ENCODE measurements at places on chromosomes 2 and 18. TPM values are rescaled to one million over a fixed set of nuclear protein-coding genes. Genes with fewer than 3 reads are reported as not detected.
A peak's percentile ranks its signal among the peaks of the same experiment; 100 is the strongest.

Gene CD8A
- total RNA-seq: 91.2 TPM

Gene ANKRD30B
- total RNA-seq: not detected

Gene ADAM23
- 0.86 TPM for total RNA-seq

- H3K4me1 ChIP-seq: peaks cover 56% of the 10 kb centered on the region
- peak; percentile 38 for DNase-seq
- no peak overlapping the region for H3K27ac ChIP-seq
- H3K4me3 ChIP-seq: no peak overlapping the region
- H3K36me3 ChIP-seq: peaks cover 24% of the 10 kb centered on the region
- no peaks in the 10 kb centered on the region for H3K27me3 ChIP-seq
These were observed 38.9 kb downstream of the ZNF516 start for GRCh38 chr18:76456018-76456750.

Gene EML4
- 126 TPM for total RNA-seq

DNA sequence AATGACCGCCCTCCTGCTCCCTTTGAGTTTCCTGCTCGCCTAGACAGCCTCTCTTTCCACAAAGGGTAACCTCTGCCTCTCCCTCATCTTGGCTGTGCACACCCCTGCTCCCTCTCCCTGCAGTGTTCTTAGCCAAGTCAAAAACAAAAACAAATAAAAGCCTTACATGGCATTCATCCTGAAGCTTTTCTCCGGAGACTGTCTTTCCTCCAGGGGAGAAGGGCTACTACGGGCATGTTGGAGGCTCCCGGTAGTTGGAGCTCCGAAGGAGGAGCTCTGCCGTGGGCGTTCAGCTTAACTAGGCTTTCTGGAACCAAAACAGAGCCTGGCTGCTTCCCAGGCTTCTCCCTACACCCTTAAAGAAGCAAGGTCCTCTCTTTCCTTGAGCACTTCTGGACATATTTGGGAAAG lies 104.2 kb downstream of the TPGS2 start:
- H3K36me3 ChIP-seq: no peaks in the 10 kb centered on the region
- H3K27me3 ChIP-seq: no peaks in the 10 kb centered on the region
- H3K27ac ChIP-seq: no peak overlapping the region
- DNase-seq: no peak

DNA sequence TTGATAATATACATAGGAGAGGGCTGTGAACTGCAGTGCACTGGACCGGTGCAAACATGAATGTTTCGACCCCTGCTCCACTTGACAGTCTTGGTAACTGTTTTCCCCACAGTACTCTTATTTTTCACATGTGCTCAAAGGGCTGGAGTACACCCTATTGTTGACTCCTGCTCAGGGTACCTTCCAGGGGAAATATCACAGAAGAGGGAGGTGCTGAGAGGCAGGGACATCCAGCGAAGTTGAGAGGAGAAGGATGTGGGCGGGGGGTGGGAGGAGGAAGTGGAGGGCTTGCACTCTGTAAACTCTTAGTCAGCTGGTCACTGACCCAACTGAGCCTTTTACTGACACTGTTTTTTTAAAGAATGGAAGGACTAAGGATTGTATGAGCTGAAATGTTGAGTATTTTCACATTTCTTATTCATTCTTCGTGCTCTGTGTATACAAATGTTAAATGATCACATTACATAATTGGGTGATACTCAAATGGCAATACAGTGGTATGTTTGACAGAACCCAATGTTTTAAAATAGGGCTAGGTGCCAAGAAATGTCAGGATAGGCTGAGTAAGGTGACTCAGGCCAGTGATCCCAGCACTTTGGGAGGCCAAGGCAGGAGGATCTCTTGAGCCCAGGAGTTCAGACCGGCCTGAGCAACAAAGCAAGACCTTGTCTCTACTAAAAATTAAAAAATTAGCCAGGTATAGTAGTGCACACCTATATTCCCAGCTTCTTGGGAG lies 10.0 kb downstream of the INPP4A start:
- H3K27ac ChIP-seq: peak overlapping the region; percentile 87
- no peak overlapping the region for H3K4me3 ChIP-seq
- H3K36me3 ChIP-seq: peaks cover 5% of the 10 kb centered on the region
- no peak for DNase-seq

Gene RNPEPL1
- 69.2 TPM for total RNA-seq

DNA sequence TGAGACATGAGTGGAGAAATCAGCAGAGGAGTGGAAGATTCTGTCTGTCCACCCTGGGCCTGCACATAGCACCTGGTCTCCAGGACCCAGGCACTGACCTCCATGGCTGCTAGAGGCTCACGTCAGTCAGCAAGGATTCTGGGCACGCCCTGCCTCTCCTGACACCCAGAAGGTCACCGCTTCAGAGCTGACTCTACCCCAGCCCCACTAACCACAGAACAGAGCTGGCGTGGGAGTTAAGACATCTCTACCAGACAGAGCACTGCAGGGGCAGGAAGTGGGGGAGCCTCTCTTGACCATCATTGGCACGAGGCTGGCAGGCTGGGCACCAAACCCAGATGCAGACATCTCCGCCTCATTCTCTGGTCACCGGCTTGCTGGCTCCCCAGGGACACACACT lies 3.0 kb downstream of the ADCY3 start:
- H3K27ac ChIP-seq: no peak overlapping the region
- no peaks in the 10 kb centered on the region for H3K27me3 ChIP-seq
- no peak overlapping the region for H3K4me3 ChIP-seq
- no peaks in the 10 kb centered on the region for H3K36me3 ChIP-seq
- peaks cover 29% of the 10 kb centered on the region for H3K4me1 ChIP-seq

- no peaks in the 10 kb centered on the region for H3K36me3 ChIP-seq
- no peak overlapping the region for H3K27ac ChIP-seq
- no peak overlapping the region for H3K4me3 ChIP-seq
- no peak for DNase-seq
These were observed 260.0 kb upstream of the FN1 start for GRCh38 chr2:215695861-215696260.

DNA sequence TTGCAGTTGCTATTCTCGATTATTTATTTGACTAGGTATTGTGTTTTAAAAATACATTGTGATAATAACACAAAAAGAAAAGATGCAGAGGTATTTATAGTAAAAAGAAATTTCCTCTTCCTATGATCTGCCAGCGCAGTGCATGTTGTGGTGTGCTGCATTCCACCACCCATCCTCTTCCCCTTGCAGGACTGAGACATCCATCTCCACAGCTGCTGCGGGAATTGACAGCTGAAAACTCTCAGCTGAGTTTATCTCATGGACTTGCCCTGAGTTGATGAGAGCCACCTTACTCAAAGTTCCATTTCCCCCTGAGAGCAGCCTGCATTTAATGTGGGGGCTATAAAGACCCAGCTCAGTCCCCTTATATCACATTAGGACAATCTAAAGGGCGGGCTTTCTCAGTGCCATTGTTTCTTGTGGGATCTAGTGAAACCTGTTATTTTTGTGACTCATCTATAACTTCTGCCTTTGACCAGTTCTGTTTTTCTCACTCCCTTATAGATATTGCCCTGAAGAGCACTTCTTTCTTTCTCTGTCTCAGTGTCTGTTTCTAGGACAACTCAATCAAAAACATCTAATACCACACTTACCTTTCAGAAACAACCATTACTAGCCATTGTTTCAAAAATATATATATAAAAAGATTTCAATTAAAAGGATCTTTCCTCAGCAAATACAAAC lies 698.5 kb downstream of the NR4A2 start:
- no peaks in the 10 kb centered on the region for H3K27me3 ChIP-seq
- H3K36me3 ChIP-seq: no peaks in the 10 kb centered on the region
- DNase-seq: no peak
- no peak overlapping the region for H3K4me3 ChIP-seq

Data from spleen (tissue), 13 donors.